ENCODE measurements at places on chromosomes 12 and 14.

- no peak for DNase-seq
Observed at GRCh38 chr14:31363331-31364073, 56.8 kb downstream of the HEATR5A start.

DNA sequence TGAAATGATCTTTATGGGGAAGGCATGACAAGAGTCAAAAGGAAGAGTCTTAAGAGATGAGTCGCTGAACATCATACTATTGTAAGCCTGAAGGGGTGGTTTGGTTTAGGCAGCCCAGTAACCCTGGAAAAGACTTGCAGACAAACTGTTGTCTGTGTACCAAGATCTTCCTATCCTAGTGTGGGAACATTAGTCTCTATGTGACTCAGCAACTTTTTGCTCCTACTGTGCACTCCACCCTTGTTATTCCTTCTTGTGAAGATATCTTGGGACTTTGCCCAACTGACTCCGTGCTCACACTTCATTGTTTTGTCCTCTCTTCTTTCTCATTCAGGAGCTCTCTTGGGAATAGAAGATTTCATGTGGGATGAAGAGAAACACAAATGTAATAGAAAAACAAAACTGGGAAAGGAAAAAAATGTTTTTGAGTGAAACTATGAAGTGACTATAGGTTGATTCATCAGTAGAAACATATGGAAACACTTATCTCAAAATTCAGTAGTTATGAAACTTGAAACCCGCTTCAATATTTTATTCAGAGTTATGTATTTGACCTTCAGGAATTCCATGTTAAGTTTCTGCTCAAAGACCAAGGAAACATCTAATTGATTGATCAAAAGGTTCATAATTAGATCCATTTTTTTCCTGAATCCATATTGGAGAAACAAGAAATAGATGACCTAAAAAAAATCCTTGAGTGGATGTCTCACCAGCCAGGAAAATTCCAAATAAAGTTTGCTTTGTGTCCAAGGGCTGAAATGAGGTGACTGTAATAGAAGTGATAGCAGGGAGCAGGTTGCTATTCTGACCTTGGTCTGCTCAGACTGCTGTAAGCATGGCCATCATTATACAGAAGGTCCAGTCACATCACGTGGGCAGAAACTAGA, 67.2 kb downstream of the BTG1 start:
- DNase-seq, result no peak

DNA sequence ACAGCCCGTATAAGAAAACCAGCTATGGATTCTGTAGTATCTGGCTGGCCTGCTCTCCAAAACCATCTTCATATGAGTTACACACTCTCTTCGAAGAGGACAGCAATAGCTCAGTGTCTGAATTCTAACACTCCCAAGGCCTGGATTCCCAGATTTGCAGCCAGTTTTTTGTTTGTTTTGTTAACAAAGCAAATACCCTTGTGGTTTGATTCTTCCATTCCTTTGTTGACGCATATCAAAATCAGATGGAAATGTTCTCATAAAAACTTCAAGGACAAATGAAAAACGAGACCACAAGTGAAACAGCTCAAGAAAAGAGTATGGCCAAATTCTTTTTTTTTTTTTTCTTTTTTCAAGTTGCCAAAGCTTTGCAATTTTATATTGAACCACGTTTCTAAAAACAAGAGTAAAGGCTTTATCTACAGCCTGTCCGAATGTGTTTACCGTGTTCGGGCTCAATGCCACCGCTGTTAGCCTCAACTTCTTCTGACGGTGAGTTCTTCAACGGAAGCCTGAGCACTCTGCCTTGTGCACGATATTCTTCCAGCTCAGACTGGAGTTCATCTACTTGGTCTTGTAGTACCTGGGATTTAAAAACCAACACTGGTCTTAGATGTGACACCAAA, 67.5 kb downstream of the NIN start:
- DNase-seq, result no peak

DNA sequence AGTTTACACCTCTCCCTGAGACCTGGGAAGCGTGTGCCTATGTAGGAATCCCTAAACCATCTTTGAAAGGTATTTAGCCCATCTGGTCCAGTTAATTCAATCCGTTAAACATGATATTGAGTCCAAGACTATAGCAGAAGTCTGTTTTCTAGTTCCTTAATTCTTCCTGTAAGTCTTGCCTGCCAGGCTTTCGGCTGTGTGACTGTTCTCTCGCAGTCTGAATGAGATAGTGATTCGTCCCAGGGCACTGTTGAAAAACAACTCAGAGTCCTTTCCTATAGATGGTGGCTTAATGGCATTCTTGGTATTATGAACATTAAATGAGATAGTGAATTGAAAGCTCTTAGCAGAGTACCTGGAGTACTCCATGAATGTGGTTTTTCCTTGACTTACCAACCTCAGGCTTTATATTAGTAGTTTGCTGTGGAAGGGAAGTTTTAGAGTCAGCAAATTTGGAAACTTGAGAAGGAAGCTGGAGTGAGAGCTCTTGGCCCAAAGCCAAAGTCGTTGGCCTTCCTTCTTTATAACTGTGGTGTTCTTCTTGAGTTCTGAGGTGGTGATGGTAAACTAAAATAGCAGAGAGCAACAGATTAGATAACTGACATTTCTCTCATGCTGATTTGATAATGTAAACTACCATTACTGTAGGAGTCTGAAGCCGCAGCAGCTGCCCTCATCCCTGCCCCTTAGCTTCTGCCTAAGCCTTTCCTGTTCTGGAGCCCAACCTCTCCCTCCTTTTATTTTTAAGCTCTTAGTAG, 76.5 kb downstream of the TGFB3 start:
- no peak for DNase-seq

- no peak for DNase-seq
Observed at GRCh38 chr12:104805186-104805585, 152.9 kb downstream of the SLC41A2 start.

DNA sequence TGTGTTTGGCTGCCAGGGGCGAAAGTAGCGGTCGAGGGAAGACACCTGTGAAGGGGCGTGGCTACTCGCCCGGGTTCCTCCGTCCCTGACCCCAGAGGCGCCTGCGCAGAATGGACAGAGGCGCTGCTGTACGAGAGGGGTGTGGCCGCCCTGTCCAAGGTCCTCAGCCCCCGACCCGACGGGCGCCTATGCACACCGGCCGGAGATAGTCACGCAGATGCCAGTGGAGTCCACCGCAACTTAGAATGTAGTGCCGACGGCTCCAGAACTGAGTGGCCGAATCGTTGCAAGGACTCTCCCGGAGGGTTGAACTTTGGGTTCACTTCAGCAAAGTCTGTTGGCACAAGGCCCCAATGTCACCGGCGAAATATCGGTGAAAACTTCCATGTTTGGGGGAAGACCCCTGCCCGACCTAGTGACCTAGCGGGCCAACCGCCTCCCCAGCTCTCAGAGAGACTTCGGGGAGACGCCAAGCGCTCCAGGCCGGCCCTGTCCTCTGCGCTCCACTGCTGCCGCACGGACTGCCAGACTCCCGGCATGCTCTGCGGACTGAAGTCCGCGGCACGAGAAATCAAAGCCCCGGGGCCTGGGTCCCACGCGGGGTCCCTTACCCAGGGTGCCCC, 541 bp upstream of the RNU6-7 start:
- peak; percentile 34 for DNase-seq

GRCh38 chr14:44508834-44509233, 1.8 kb upstream of the FSCB start:
- DNase-seq, result no peak

DNA sequence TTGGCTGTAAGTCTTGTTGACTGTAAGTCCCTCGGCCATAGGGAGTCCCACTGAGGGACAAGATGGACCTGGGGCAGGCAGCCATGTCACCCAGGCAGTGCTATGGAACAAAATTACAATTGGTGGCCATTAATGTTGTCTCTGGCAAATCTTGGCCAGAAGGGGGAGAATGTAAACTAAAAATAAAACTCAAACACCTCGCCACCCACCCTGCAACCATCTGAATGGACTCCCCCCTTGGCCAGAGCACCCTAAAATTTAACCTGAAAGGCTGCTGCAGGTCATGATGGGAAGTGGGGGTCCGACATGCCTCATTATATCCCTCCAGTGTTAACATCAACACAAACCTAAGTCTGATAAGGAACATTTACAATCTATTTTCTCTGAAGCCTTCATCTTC, 8.2 kb downstream of the SLC22A17 start:
- no peak for DNase-seq

- DNase-seq, result no peak
Observed at GRCh38 chr14:22577334-22577908, 11.6 kb downstream of the DAD1 start.

DNA sequence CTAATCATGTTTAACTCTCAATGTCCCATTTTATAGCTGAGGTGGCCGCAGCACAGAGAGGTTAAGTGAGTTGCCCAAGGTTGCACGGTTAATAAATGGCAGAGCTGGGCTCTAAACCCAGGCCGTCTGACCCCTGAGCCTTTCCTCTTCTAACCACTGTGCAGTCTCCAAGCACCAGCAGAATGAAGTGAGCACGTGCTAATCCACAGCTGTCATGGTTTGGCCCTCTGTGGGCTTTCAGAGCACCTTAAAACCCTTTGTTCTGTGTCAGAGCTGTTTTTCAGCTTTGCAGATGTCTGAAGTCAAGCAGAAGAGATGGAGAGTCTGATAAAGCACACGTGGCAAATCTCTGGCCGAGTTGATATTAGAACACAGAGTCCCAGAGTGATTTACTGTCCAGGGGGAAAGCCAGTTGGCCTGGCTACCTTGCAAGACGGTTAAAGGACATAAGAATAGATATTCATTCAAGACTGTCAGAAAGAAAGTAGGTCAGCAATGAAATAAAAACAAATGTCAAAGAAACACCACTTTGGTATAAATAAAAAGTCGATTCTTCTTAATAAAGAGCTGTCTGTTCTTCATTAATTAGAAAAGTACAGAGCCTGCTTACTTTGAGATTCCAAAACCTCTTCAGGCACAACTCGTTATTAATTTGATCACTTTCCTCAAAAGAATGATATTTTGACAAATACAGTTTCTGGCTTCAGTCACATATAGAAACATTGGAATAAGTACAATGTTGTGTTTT, 107.3 kb downstream of the CRADD start:
- DNase-seq, result no peak

DNA sequence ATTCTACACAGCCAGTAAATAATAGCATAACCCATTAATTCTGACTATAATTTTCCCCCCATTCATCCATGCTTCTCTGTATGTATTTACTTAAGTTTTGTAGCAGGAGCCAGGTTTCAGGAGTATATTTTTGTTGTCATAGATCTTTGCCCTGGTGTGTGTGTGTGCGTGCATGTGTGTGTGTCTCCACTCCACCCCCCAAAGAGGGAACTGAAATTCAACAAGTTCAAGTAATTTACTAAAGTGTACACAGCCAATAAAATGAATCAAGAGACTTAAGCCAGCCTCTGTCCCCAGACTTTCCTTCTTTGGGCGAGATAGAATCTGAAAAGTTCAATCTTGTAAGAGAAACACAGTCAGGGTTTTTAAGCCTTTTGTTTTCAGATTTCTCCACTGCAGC, 792.0 kb downstream of the MED13L start:
- DNase-seq, result no peak

- DNase-seq, result no peak
Observed at GRCh38 chr12:42130672-42131402, 13.8 kb downstream of the GXYLT1 start.

GRCh38 chr14:58637040-58637390, 747 bp upstream of the DACT1 start:
- DNase-seq, result no peak

GRCh38 chr12:62934239-62934798, 631 bp downstream of the PPM1H start:
- no peak for DNase-seq

DNA sequence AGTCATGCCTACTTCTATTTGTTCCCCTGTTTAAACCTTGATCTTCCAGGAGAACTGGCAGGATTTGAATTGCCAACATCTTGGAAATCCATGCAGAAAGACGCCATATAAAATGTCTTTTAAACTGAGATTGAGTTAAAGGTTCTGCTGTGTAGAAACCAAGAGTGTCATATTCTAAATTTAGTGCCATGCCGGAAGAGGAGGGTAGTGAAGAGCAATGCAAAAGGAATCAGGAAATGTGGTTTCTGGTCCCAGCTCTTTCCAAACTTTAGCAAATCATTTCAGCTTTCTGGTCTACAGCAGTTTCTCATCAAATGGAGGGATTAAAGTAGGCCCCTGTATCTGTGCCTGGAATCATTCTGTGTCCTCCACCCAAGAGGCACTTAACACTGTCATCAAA, 85.7 kb downstream of the BTG1 start:
- no peak for DNase-seq

DNA sequence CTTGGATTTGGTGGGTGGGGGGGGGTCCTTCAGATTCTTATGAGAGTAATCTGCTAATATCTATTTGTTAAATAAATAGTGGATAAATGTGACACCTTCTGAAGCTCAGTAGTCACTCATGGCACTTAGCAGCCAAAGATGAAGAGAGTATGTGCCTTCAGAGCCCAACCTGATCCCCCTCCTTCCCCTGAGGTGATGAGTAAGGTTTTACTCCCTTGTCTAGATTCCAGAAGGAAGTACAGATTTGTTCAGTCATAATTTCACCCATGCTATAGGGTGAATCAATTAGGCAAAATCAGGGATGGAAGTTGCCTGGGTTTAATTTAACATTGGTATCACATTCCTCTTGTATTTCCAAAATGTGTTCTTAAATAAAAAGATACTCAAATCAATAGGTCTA, 340.3 kb upstream of the ATP2B1 start:
- no peak for DNase-seq

- no peak for DNase-seq
Observed at GRCh38 chr14:89466484-89466883, 49.5 kb upstream of the FOXN3 start.

- DNase-seq, result no peak
Observed at GRCh38 chr12:65956056-65956738, 131.9 kb downstream of the HMGA2 start.

DNA sequence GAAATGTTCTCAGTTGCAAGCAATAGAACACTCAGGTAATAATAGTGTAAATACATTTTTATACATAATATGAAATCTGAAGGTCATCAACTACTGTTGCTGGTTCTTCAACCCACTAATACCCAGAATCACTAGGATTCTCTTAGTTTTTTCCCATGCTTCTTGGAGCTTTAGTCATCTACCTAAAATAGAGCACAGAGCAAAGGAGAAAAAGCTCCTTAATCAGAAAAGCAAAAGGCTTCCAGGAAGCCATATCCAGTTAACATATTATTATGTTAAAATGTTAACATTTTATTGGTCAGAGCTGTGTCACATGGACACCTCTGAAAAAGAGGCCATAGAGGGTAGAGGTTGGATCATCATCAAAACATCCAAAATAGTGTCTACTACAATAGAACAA, 57.0 kb downstream of the CCER1 start:
- no peak for DNase-seq

DNA sequence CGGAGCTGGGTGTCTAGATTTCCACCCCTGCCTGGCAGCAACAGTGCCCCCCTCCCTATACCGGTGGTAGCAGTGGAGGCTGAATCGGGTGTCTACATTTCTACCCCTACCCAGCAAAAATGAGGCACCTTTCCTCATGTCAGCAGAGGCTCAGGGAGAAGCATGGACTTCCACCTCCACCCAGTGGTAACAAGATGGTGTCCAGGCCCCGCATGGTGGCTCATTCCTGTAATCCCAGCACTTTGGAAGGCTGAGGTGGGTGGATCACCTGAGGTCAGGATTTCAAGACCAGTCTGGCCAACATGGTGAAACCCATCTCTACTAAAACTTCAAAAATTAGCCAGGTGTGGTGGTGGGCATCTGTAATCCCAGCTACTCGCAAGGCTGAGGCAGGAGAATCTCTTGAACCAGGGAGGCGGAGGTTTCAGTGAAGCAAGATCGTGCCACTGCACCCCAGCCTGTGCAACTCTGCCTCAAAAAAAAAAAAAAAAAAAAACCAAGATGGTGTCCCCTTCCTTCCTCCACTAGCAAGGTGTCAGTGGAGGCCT, 35.5 kb upstream of the OR5AU1 start:
- DNase-seq, result no peak

- peak; percentile 33 for DNase-seq
Observed at GRCh38 chr14:103808403-103809001, 38.9 kb downstream of the PPP1R13B start.

GRCh38 chr14:65007202-65007601, 20.5 kb downstream of the FNTB start:
- DNase-seq, result no peak
